ENCODE measurements at places on chromosomes 6 and 20.

GRCh38 chr20:17306427-17306826, 79.6 kb downstream of the PCSK2 start:
- no peak for DNase-seq

GRCh38 chr6:138716013-138716412, 57.6 kb upstream of the CCDC28A start:
- DNase-seq, result no peak

- no peak for DNase-seq
Measured at GRCh38 chr6:36160147-36160760, 29.9 kb downstream of the MAPK13 start.

GRCh38 chr6:168934660-168935627, 318.7 kb downstream of the THBS2 start:
- no peak for DNase-seq

GRCh38 chr6:163387317-163387716, 27.2 kb upstream of the QKI start:
- DNase-seq, result no peak

GRCh38 chr20:64082820-64083377, 1.3 kb downstream of the LKAAEAR1 start:
- DNase-seq, result no peak

- DNase-seq, result no peak
Measured at GRCh38 chr20:57653910-57654309, 33.7 kb upstream of the ZBP1 start.

GRCh38 chr6:42378536-42378935, 73.2 kb downstream of the TRERF1 start:
- DNase-seq, result no peak

DNA sequence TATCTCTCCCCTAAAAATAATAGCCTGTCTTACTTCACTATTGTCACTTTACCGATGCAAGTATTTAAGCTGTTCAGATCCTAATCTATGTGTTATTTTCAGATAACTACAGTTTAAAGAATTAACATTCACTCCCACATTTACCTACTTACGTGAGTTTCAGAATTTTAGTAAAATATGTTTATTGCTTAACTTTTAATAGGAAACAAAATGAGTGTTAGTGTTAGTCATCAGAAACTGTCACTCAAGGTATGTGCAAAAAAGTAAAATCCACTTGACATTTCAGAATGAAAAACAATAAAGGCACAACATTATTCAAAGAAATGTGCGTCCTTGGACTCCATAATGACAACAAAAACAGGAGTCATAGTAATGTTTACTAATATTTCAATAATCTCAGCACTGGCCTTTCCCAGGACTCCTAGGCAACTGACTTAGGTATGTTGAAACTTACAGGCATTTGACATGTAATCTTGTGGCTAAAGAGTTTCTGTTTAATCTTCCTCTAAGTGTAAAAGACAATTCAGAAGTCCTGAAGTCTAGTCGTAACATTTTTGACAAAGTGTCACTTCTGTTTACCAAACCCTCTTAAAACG, 4.5 kb downstream of the ATXN1 start:
- no peak for DNase-seq
